ENCODE measurements at places on chromosomes 5 and 9.

DNA sequence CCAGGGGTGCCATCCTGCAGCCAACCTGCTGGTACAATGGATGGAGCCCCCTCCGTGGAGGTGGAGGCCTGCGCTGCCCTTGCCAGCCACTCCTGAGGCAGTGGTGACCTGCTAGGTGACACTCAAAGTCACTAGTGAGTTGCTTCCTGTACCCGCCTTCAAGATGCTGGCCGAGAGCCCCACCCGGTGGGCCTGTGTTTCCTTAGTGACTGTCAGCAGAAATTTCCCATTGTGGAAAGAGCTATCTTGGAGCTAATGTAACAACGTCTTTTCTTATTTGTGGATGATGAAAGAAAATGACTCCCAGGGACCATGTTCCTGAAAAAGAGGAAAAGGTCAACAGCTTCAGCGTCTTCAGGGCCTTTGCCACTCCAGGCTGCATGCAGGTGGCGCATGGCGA, 117.0 kb upstream of the BOD1 start:
- DNase-seq = no peak

DNA sequence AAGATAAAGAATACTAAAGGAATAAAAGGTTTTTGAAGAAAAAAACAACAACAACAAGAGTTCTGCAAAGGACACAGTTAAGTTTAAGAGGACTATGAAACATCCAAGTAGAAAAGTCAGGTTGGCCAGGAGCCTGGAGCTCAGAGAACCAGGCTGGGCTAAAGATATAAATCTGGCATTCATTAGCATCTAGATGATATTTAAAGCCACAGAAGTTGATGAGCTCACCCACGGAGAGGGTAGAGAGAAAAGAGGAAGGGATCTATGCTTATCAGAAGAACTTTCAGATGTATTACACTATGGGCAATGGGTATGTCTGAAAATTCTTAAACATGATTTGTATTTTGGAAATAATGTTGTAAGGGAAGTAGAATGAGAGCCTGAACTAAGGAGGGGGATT, 9.9 kb downstream of the MIER3 start:
- no peak for DNase-seq

DNA sequence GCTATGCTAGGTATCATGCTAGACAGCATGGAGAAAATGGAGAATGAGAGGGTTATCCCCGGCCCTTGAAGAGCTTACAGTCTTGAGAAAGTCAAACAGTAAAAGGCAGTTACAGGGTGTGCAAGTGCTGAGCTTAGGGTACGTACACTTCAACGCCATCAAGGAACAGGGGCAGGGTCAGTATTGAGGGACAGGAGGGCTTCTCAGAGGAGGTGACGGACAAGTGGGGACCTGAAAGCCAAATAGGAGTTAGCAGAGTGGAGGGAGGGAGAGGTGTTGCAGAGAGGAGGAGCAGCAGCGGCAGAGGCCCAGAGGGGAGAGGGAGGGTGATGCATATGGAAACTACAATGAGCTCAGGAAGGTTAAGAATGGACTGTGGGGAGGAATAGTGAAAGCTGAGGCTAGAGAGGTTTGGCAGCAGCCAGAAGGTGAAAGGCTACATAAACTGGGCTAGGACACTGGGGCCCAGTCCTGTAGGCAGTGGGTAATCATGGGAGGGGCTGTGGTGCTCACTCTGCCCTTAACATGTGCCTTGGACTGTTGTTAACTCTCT, 88.0 kb downstream of the NRG2 start:
- no peak for DNase-seq

DNA sequence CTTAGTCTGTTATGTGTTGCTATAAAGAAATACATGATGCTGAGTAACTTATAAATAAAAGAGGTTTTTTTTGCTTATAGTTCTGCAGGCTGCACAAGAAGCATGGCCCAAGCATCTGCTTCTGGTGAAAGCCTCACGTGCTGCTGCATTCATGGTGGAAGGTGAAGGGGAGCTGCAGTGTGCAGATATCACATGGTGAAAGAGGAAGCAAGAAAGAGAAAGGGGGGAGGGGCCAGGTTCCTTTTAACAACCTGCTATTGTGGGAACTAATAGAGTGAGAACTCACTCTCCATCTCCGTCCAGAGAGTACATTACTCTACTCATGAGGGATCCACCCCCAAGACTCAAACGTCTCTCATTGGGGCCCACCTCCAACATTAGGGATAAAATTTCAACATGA, 12.5 kb upstream of the PARP8 start:
- DNase-seq = no peak

DNA sequence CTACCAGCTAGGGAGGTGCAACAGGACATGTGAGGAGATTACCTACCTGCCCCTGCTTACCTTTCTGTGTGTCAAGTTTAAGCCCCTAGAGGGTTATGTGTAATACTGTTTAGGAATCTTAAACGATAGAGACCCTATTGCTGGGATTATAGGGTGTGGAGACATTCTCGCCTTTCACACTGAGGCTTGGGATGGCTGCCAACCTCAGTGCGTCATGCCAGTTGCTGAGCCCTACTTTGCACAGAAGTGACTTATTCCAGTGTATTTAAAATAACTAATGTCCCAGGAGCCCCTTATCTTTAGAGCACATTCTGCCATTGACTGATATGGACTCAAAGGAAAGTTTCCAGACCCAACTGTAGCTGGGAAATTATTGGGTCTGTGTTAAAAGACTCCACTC, 76.6 kb upstream of the XPA start:
- no peak for DNase-seq

- peak; percentile 5 for DNase-seq
Observed at GRCh38 chr5:137075163-137075970, 423.8 kb downstream of the SPOCK1 start.

- no peak for DNase-seq
Observed at GRCh38 chr5:153565822-153566221, 75.4 kb downstream of the GRIA1 start.

- DNase-seq = no peak
Observed at GRCh38 chr5:173099461-173099860, 43.3 kb downstream of the CREBRF start.

GRCh38 chr5:138698713-138699112, 54.5 kb upstream of the CTNNA1 start:
- no peak for DNase-seq

DNA sequence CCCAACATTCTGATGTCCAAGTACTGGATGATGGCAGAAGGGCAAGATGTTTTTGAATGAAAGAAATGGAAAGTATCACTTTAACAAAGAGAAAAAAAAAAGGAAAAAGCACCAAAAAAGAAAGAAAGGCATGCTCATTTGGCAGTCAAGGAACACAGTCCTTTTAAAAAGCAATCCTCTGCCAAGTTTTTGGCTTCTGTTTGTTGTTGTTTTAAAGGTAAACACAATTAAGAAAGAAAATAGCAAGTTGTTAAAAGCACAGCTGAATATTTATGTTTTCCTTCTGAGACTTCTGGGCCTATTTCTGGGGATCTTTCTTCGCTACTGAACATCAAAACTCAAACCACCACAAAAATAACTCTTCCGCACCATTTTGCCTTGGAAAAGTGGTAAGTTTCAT, 162.1 kb downstream of the TRPM3 start:
- DNase-seq = no peak

GRCh38 chr9:70902692-70903131, 218.7 kb downstream of the TRPM3 start:
- no peak for DNase-seq

GRCh38 chr9:19947996-19948395, 159.2 kb upstream of the SLC24A2 start:
- no peak for DNase-seq

DNA sequence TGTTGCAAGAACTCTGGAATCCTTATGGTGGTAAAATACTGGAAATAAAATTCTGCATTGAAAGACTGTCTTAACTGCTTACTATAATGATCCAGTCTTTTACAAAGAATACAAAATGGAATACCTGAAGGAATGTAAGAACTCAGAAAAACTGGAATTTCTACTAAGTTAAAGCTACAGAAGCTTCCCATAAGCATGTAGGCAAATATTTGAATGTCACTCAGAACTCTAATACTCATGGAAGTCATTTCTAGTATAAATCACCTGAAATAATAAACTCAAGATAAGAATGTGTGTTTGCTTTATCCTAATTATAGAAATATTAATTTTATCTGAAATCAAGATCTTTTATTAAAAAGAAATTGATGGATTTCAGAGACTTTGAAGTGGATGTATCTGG, 54.8 kb downstream of the FEM1C start:
- DNase-seq = no peak

DNA sequence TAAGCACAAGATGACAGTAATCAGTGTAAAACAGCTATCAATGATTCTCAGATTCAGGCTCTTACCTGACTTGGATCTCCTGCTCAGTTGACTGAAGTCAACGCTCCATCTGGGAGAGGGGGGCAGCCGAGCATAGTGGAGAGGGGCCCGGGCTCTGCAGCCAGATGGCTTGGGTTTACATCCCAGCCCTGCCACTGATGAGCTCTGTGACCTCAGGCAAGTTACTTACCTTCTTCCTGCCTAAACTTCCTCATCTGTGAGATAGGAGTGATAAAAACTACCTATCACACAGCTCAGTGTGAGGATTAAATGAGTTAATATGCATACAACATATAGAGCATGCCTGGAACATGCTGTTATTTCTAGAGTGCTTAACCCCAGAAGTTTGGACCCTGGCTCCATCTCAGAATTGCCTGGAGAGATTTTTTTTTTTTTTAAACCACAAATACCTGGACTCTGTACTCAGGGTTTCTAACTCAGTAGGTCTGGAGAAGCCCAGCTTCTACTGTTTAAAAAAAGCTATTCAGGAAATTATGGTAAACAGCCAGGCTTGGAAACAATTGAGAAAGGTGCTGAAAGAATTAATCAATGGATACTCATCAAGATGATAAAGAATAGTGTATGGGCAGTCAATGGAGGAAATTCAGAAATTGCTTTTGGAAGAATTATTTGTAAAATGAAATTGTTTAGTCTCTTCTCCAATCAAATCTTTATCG, 72.2 kb downstream of the ANKRD55 start:
- no peak for DNase-seq

GRCh38 chr9:32728181-32728580, 55.2 kb upstream of the TMEM215 start:
- DNase-seq = no peak

DNA sequence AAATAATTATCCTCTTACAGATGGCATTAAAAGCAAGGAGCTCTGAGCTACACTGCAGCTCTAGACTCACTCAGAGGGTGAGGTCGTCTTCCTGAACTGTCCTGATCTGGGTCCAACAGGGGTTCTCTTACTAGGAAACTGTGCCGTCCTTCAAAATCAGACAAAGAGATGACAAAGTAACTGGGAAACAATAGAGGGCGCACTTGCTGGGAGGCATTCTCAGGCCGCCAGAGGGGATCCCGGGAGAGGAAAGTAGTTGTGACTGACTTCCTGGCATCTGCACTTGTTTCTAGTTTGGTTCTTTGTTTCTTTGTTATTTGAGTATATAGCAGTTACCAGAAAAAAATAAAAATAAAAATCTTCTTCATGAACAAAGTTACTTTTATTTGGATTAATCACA, 142.9 kb upstream of the MSX2 start:
- DNase-seq = no peak

DNA sequence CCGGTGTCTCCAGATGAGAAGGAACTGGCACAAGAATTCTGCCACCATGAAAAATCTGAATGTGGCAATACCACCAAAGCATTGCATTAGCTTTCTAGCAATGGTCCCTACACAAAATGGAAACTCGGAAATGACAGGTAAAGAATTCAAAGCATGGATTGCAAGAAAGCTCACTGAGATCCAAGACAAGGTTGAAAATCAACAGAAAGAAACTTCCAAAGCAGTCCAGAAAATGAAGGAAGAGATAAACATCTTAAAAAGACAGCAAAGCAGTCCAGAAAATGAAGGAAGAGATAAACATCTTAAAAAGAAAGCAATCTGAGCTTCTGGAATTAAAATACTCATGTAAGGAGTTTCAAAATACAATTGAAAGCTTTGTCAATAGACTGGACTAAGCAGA, 16.8 kb upstream of the GRXCR2 start:
- DNase-seq = no peak

- DNase-seq = no peak
Observed at GRCh38 chr5:142166754-142167153, 58.2 kb downstream of the NDFIP1 start.

GRCh38 chr5:155260798-155261197, 247.2 kb downstream of the KIF4B start:
- DNase-seq = no peak

GRCh38 chr9:28853477-28853876, 1280.2 kb upstream of the C9orf72 start:
- no peak for DNase-seq

- no peak for DNase-seq
Observed at GRCh38 chr9:89008055-89008743, 16.9 kb downstream of the S1PR3 start.

GRCh38 chr9:70683841-70684240, 269.4 kb upstream of the KLF9 start:
- no peak for DNase-seq

GRCh38 chr9:108708448-108708847, 147.3 kb downstream of the ACTL7B start:
- no peak for DNase-seq

DNA sequence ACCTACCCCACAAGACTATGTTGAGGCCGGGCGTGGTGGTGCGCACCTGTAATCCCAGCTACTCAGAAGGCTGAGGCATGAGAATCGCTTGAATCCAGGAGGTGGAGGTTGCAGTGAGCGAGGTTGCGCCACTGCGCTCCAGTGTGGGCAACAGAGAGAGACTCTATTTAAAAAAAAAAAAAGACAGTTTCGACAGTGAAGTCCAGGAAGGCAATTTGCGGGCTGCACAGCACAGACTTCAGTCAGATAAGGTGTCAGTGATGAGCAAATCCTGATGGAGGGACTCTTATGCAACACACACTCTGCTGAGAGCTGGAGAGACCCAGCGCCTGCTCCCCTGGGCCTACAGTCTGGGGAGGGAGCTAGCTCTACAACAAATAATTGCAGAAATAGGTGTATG, 14.2 kb downstream of the CCNJL start:
- no peak for DNase-seq

- no peak for DNase-seq
Observed at GRCh38 chr9:90343366-90343765, 299.3 kb downstream of the DIRAS2 start.

GRCh38 chr5:174310706-174311105, 265.2 kb downstream of the NSG2 start:
- DNase-seq = no peak

DNA sequence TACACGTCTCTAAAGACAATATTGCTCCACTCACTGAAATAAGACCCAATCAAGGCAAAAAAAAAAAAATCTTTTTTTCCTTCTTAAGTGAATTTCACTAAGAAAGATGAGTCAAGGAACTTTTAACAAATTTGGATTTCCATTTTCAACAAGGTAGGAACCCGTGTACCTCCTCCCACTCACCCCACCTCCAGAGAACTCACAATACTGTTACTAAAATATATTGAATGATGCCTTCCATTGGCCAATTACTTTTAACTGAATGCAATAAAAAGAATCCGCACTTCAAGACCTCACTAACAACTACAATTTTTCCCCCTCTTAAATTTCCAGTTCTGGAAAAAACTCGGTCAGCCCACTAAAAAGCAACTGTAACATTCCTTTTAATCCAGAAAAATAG, 50.7 kb downstream of the FBXW11 start:
- DNase-seq = no peak
